ENCODE measurements at places on chromosomes 7 and 10.
A peak's percentile ranks its signal among the peaks of the same experiment; 100 is the strongest.

- no peak for DNase-seq
These were observed 396.7 kb downstream of the PHTF2 start for GRCh38 chr7:78195281-78195680.

DNA sequence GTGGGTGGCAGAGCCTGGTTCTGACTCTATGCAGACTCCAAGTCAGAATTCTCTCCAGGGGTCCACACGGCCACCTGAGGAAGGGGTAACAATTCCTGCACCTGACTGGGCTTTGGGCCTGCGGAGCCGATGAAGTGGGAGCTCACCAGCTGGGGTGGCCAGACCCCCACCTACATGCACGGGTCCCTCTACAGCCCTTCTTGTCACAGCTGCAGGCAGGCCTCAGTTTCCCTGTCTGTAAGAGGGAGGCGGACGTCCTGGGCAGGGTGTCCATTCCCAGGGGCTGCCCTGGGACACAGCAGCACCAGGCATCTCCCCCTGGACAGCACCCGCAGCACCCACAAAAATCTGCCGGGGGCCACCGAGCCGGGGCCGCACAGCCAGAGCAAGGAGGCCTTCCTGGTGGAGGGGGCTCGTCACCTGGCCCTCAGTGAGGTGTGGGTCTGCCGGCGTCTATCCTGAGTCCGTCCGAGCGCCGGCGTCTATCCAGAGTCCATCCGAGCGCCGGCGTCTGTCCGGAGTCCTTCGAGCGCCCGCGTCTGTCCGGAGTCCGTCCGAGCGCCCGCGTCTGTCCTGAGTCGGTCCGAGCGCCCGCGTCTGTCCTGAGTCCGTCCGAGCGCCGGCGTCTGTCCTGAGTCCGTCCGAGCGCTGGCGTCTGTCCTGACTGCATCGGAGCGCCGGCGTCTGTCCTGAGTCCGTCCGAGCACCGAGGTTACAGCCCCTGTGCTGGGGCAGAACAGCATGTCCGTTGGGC is 65.1 kb downstream of the PDGFA start:
- DNase-seq: no peak

GRCh38 chr7:67625257-67625737 is 628.7 kb downstream of the TYW1 start:
- DNase-seq: peak; percentile 80

- no peak for DNase-seq
These were observed 51.3 kb downstream of the PWWP2B start for GRCh38 chr10:132448248-132448731.

DNA sequence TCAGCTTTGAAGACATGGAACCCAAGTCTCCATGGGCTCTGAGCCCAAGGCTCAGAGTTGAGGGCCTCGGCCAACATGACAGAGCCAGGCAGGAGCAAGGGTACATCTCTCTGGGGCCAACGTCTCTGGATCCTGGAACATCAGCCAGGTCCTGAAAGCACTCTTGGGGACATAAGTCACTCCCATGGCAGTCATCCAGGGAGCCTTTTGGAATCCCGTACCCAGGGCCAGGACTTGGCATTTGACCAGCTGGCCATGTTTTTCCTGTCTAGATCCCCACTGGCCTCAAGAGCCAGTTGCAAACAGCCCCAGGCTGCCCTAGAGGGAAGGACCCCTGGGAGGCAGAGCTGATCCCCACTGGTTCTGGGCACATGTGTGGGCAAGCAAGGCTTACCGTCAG is 4.3 kb upstream of the CXCL12 start:
- DNase-seq: no peak

GRCh38 chr7:12094365-12094921 is 116.7 kb upstream of the TMEM106B start:
- no peak for DNase-seq

GRCh38 chr7:102030696-102031095 is 213.3 kb downstream of the CUX1 start:
- no peak for DNase-seq

DNA sequence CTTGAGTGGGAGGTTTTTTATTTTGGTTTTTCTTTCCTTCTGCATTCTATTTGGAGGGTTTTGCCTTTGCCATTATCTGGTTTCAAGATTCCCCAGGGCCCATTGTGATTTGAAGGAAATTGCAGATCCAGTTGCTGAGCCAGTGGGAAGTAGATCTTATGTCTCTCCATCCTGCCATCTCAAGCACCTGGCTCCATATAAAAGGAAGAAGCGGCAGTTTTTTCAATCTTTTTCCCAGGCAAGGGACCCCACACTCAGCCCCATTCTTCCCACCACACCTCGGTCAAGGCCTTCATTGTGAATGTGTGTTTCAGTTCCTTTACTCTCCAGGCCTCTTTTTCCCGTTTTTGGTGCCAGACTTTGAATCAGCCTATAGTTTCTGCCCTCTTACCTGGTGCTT is 95.8 kb downstream of the MYO3A start:
- DNase-seq: no peak

GRCh38 chr10:110437761-110438341 is 59.9 kb upstream of the DUSP5 start:
- no peak for DNase-seq

DNA sequence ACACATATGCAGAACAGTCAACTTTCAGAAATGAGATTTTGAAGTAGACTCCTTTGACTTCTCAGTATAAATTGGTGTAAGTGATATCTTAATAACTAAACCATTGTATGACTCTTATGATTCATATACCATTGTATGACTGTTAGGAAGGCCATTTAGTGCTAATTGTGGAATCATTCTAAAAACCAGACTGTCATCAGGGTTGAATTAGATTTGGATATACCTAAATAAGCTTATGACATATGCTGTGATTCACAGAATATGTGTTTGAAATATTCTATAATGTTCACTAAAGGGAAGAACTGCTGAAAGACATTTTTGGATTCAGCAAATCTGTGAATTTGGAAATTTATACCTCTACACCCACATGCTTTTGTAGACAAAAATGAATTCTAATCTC is 438.1 kb downstream of the MDFIC start:
- no peak for DNase-seq

- DNase-seq: no peak
These were observed 17.1 kb upstream of the SCIN start for GRCh38 chr7:12553416-12553815.
